ENCODE measurements at places on chromosomes 16 and 17.

DNA sequence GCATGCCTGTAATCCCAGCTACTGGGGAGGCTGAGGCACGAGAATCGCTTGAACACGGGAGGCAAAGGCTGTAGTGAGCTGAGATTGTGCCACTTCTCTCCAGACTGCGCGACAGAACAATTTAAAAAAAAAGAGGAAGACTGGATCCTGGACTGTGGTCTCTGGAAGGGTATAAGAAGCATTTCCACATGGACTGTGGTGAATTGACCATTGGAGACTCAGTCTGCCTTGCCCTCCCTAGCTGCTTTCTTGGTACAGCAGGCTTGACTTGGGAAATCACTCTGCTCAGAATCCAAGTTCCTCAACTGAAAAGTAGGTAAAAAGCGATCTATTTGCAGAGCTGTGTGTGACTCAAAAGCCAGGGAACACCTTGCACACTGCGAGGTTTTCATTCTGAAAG, 1.0 kb upstream of the MGRN1 start:
- no peak for DNase-seq

- no peak for DNase-seq
Observed at GRCh38 chr17:59764292-59764741, 56.9 kb downstream of the VMP1 start.

- peak; percentile 12 for DNase-seq
Observed at GRCh38 chr17:27601069-27601974, 29.7 kb upstream of the LGALS9 start.

DNA sequence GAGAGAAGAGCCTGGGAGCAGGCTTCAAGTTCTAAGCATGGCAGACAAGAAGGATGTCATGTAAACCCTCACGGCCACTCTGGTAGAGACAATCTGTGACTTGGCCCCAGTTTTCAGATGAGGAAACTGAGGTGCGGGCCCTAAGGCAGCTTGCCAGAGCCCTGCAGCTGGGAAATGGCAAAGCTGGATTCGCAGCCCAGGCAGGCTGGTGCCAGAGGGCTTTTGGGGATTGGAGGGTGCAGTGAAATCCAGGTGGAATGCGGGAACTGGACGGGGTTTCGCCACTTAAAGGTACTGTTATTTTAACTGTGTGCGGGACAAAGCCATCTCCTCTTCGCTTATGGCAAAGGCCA, 477 bp upstream of the OSGIN1 start:
- no peak for DNase-seq

DNA sequence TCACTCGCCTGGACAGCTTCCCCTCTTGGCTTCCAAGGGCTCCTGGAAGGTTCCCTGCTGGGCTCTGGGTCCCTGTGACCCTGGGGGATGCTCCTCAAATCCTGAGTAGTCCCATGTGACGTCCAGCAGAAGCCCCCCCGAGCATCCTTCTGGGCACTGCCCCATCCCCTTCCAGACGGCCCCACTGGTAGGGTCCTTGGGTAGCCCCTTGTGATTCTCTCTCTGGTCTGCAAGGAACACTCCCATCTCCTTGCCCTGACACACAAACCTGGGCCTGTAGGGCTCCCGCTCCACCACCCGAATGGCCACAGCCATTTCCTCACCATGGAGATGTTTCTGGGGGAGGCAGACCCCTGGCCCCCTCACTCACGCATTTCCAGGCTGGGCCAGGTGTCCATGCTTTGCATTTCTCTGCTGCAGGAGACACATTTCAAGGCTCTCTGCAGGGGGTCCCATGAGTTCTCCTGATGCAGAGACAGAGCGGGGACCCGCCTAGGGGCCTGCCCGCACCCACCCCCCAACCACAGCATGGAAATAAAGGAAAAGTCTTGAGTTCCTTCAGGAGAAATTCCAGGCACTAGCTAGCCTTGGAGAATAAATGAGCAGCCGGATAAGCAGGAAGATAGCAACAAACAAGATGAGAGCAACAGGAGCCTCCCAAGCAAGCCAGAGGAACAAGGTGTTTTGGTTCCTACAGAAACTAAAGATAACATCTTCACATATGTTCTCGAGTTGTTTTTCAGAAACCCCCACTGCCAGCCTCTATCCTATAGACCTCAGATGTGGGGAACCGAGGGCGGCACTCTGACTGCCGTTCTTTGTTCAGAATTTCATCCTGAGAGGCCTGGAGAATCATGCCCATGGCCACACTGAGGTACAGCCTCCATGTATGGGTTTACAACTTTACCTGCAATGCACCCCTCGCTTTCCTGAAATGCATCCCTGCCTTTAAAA, 128.8 kb downstream of the MGAT5B start:
- no peak for DNase-seq

DNA sequence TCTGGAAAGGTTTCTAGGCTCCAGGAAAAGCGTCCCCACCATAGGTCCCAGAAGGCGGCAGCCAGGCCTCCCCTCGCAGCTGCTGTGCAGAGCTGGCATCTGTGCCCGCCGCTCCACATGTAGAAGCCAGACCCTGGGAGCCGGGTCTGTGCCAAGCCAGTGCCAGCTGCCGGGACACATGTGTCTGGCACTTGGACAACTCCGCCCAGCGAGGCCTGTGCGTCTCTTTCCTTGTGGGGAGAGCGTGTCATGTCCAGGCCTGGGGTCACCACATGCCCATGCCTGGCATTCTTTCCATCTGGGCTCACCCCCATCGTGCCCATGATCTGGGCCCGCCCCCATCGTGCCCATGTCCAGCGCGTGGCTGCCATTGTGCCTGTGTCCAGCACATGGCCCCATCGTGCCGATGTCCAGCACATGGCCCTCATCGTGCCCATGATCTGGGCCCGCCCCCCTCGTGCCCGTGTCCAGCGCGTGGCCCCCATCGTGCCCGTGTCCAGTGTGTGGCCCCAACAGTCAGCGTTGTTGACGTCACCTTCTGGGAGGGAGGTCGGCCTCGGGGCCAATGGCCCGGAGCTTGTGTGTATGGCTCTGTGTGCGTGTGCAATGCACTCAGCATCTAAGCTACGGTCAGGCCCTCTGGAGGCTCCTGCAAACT, 13.3 kb upstream of the ACSF3 start:
- no peak for DNase-seq

DNA sequence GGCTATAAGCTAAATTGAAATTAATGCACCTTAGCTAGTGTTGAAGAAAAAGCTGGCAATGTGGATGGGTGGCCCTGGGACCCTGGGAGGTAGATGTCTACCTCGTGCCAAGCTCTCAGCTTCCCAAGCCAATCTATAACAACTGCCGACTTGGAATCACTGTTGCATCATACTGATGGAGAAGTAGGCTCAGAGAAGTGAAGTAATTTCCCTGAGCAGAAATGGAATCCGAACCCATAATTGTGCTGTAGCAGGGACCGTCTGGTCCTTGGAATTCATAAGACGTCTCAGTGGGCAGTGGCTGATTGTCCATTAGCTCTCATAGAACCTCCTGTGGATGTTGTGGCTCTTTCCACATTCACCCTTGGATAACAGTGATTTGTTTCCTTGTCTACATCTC, 196.6 kb downstream of the RAB11FIP4 start:
- DNase-seq = no peak

- DNase-seq = no peak
Observed at GRCh38 chr16:81905277-81905676, 106.0 kb downstream of the SDR42E1 start.

- DNase-seq = no peak
Observed at GRCh38 chr17:64182325-64183012, 52.5 kb upstream of the ERN1 start.

DNA sequence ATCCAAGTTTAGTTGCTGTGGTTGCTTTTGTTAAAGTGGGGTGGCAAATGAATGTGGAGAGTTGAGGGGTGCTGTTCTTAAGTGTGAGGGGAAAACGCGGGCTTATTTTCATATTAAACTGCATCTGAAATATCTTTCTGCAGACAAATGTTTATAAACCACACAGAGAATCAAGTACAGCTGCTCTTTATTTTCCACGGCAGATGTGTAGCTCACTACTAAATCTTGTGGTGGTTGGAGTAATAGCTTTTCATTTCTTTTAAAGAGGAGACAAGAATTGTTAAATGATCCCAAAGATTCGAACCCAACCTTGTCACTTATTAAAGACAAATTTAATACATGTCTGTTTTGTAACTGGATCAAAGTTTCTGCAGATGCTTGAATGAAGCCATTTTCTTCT, 2.1 kb downstream of the CLTC start:
- DNase-seq = no peak

- no peak for DNase-seq
Observed at GRCh38 chr17:17376362-17376761, 73.2 kb downstream of the NT5M start.

DNA sequence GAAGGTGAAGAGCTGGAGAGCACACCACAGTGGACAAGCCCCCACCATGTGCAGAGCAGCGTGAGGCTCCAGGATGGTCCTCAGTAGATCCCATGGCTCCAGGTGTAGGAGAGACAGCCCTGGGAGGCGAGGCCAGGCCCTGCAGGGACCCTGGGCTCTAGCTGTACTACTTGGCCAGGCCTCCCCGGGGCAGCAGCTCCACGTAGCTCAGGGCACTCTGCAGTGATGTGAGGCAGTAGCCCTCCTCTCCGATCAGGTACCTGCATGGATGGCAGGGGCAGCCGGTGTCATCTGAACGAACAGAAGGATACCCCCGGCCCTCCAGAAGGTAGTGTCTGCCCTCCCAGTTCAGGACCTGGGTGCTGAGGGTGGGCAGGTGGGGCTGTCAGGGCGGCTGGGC, 6.2 kb upstream of the SPATA2L start:
- DNase-seq = no peak

GRCh38 chr16:78102122-78102660, 2.7 kb downstream of the WWOX start:
- no peak for DNase-seq

DNA sequence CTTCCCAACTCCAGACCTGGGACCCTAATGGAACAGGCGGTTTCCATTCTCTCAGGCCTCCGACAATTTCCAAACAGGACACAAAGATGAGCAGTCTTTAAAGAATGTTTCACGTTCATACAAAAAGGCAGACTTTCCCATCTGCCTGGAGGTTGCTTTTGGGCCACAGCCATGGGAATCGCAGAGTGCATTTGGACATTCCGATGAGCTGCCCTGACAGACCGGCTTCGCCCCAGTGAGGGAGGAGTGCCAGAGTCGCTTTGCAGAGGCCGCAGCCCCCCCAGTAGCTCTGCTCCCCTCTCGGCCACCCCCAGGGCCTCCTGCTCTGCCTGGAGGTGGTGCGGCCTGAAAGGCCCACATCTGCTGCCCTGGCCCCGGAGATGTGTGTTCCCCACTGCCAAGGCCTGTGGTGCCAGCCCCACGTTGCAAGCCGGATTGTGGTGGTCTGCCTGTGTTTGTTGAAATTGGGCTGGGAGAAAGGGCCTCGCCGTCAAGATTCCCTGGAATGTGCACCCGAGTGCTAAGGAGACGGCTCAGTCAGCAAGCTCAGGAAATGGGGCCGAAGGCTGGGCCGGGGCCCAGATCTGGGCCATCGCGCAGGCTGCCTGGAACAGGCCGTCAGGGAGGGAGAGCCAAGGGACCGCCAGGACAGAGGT, 89.8 kb downstream of the C16orf95 start:
- DNase-seq = no peak

DNA sequence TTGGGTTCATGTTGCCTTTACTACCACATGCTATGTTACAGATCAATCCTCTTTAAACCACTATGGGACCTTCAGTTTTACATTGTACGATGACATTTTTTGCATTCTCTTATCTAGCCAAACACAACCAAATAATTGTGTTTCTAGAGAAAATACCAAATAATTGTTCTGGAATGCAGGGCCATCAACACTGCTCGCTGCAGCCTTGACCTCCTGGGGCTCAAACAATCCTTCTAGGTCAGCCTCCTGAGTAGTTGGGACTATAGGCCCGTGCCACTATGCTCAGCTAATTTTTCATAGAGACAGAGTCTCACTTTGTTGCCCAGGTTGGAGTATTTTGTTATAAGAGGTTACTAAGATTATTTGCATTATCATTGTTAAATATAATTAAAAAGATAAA, 237.5 kb upstream of the PMFBP1 start:
- DNase-seq = no peak

DNA sequence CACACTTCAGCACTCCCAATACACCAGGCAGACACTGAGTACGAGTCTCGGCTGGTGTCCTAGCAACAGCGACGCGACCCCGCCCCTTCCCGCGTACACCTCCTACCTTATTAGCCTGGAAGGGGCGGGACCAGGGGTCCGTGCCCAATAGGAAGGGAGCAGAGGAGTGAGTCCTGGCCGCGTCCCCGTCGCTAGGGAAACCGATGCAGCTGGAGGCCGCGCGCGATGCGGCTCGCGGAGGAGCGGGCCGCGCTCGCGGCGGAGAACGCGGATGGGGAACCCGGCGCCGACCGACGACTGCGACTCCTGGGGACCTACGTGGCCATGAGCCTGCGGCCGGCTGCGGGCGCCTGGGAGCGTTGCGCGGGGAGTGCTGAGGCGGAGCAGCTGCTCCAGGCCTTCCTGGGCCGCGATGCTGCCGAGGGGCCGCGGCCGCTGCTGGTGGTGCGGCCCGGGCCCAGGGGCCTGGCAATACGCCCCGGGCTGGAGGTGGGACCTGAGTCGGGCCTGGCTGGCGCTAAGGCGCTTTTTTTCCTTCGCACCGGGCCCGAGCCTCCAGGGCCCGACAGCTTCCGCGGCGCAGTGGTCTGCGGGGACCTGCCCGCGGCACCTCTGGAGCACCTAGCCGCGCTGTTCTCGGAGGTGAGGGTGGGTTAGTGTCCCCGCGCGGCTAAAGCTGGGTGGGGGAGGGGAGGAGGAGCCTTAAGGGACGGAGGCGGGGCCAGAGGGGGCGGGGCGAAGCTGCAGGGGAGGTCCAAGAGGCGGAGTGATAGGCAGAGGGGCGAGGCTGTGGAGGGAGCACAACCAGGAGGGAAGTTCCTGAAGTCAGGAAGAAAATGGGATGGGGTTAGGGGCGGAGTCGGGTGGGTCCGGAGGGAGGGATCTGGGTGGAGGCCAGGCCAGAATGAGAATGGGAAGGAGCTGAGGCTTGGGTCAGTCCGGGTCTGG, at the start of gene DNAH9:
DNAH9 (plus strand) TSS at position 197 of the 948 bp plus-strand sequence; CDS start at position 226, 29 bp downstream.
- peak; percentile 56 for DNase-seq

DNA sequence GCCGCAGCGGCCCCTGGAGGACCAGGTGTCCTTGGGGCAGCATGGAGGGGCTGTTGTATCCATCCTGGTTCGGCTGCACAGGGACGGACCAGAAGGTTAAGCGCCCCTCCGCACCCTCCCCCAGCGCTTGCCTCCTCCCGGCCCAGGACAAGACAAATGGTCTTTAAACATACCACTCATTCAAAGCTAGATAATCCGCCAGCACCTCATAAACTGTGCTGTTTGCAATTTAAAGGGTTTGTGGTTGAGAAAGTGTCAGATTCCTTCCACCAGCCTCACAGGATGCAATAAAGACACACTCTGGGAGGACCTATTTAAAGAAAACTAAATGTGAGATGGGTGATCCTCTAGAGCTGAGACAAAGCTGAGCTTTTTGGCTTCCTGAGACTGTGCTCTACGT, 426.2 kb upstream of the EEF2KMT start:
- no peak for DNase-seq
